ENCODE measurements at places on chromosomes 3 and 15.

DNA sequence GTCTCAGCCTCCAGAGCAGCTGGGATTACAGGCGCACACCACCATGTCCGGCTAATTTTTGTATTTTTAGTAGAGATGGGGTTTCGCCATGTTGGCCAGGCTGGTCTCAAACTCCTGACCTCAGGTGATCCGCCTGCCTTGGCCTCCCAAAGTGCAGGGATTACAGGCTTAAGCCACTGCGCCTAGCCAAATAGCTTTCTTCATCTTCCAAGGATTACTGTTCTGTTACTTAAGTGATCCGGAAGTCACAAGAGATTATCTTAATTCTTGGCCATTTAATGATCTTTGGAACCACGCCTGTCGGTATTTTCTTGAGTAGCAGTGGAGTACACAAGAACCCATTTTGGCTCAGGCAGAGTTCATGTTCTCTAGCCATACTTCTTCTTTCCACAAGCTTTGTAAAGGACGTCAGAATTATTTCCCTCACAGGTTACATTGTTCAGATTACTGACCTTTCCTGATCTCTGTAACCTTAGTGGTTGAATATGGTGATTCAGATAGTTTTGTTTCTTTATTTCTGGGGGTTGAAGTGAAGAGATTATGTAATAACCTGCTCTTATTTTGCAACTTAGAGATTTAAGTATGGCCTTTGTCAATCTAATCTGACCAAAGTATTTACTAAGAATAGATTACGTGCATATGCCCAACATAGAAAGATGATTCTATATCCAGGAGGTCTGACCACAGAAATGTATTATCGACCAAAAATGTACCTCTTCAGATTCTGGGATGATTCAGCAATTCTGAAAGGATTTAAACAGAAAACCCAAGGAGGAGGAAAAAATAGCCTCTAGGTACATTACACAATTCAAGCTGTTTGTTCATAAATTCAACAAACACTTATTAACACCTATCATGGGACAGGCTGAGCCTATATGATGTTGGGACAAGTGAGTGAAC lies 132.2 kb downstream of the GREM1 start:
- DNase-seq, result no peak

DNA sequence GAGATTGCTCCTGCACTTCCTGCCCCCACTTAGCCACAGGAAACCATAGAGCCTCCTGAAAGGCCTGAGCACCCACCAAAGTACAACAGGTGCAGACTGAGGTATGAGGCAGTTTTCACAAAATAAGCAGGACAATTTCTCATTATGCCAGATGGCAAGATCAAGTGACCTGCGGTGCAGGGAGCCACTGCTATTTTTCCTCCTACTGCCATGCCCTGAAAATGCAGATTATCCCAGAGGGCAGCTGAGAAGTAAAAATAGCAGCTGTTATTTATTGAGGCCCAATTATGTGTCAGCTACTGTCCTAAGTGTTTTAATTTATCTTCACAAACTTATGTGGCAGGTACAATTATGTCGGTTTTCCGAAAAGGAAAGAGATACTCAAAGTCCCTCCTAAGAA lies 209.5 kb upstream of the ST8SIA2 start:
- no peak for DNase-seq

- peak; percentile 35 for DNase-seq
Measured at GRCh38 chr3:49803465-49804140, 542 bp downstream of the INKA1 start.

DNA sequence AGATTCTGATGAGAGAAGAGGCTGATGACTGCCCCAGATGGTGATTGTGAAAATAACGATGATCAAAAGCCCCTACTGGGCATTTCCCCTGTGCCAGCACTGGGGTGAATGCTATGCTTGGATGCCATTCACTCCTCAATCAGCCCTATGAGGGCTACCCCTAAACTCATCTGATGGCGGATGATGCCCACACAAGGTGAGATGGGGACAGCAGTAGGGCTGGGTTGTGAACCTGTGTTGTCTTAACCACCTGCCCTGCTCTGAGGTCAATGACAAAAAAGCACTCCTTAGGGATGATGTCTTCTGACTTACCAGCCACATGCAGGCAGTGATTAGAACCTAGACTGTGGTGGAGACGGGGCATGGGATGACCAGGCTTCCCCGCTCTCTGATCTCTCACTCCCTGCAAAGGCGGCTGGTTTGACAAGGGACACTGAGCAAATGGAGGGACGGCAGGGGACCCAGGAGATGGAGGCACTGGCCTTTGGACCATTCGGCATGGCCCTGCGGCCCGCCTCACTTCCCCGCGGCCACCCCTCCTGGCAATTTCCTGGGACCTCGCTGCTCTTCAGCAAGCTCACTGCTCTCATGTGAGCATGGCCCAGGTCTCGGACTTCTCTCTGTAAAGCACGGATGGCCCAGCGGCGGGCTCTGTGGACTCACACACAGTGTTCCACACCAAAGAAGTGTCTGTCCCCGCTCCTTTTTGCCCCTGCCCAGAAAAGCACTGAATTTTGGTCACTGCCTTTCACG lies 251.4 kb upstream of the LYSMD4 start:
- no peak for DNase-seq

GRCh38 chr3:68743521-68743920 lies 188.8 kb downstream of the TAFA4 start:
- no peak for DNase-seq

- no peak for DNase-seq
Measured at GRCh38 chr3:110995461-110996231, 76.0 kb upstream of the NECTIN3 start.

DNA sequence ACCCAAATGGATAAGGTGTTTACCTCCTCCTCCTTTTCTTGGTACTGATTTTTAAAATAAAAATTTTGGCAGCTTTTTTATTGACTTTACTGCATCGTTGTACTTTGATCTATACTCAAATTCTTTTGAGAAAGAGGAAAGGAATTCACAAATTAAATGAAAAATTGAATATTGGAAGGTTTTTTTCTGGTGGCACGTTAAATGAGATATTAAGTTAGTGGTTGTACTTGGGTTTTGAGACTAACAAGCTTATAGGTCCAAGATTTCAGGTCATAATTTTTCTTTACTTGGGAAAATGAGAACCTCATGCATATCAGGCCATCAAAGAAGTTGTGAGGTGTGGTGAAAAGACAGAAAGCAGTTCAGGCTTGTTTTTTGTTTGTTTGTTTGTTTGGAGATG lies 14.1 kb downstream of the RPLP1 start:
- DNase-seq, result no peak

GRCh38 chr3:40299721-40300335 lies 9.7 kb upstream of the EIF1B start:
- DNase-seq, result no peak

DNA sequence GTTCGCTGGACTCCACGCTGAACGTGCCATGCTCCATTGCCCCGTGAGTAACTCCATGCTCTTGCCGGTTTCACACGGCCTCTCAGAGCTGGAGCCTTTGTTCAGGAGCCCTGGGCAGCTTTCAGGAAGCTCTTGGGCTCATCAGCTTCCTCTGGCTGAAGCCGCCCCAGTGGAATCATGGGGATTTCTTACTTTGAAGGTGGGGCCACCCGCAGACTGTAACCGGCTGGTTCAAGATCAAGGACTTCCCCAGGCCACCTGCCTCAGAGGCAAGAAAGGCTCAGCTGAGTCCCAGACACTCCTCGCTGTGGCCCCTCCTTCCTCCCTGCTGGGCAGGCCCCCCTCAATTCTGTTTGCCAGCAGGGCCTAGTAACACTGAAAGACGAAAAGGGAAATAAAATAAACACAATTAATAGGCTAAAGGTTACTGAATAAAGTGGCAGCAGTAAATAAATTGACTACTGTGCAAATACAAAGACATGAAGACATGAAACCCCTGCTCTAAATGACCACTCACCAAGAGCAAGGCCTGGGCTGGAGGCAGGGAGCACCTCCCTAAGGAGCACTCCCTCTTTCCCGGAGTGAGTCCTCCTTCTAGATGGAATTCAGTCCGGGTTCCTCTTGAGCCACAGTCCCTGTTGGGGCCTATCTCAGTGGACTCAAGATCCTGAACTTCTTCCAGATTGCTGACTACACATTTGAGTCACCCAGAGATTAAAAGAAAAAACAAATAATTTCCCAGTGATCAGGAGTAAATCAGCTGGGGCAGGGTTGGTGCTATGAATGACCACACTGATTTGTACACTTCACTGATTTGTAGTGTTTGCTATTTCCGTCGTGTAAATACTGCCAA lies 51.0 kb downstream of the ZDHHC19 start:
- DNase-seq, result peak; percentile 3

GRCh38 chr3:63910891-63911290 lies 1.3 kb downstream of the SCAANT1 start:
- no peak for DNase-seq

DNA sequence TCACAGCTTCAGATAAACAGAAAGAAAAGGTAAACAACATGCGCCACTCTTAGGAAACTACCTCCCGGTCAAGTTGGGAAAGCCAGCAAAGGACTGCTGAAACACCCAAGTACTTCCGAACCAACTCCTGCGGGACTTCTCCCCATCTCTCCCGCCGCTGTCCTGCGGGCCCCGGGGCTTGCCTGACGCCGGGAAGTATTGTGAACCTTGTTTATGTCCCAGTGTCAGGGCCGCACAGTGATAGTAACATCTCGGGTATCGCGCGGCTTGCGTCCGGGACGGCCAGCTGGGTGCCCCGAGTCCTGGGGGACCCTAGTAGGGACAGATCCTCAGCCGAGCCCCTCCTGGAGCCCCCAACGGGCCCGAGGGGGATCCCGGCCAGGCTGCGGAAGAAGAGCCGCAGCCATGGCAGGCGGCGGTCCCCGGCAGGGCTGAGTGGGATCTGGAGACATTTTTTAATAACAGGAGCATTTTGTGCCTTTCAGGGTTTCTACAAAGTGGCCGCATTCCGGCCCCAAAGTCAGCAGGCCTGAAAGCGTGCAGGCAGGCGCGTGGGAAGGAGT lies 756 bp downstream of the CLPX start:
- DNase-seq, result peak; percentile 29

DNA sequence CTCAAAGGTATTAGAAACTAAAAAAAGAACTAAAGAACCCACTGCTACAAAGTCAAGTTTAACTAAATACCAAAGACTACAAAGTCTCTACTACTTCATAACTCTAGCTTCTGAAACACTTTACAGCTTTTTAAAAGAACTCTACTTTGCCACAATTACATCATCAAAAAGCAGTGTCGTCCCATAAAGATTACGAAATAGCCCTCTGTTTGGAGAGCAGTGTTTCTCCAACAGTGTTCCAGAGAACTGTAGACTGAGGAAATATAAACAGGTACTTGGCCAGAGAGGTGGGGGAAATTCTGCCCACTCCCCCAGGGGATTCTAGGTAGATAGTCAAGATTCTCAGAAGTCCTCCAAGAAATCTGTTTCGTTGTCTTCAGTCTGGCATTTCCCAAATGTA lies 225.6 kb downstream of the PDZRN3 start:
- DNase-seq, result no peak

GRCh38 chr15:63469190-63469589 lies 35.2 kb upstream of the USP3 start:
- DNase-seq, result no peak

GRCh38 chr3:107981471-107982111 lies 109.2 kb downstream of the CD47 start:
- no peak for DNase-seq

DNA sequence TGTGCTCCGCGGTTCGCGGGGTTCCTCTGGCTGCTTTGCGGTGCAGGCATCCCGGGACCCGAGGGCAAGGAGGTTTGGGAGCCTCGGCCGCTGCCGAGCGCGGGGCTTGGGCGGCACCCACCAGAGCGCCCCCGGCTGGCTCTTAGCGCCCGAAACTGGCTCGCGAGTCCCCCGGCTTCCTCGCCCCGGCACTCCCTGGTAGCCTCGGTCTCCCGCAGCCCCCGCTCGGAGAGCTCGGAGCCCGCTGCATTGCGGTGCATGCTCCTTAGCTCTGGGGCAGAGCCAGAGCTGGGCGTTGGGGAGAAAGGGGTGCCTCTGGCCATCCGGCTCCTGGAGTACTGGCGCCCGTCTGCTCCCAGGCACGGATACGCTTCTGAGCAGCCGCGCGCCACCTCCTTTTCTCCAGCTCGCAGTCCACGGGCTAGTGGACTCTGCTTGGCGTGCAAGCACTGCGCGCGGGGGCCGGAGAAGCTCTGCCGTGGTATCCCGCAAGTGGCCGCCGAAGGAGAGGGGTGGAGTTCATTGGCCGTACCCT lies 753 bp downstream of the EPHB1 start:
- no peak for DNase-seq

GRCh38 chr3:129353589-129353941 lies 74.9 kb downstream of the EFCAB12 start:
- DNase-seq, result no peak

- no peak for DNase-seq
Measured at GRCh38 chr3:137024348-137024747, 66.6 kb downstream of the IL20RB start.

DNA sequence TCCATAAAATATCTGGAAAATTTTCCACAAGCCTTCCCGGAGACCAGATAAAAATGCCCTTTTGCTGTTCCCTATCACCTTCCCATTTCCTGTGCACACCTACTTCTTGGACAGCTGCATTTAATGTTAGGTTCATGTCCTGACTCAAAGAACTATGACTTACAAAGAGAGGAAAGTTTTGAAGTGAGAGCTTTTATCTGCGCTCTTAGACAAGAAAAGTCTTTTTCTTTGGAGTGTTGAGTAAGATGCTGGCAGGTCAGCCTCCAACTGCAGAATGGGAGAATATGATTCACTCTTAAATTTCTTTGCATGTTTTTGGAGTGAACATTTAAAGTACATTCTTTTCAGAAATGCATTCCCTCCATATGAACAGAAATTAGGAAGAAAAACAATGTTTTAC lies 147.3 kb upstream of the DPH6 start:
- no peak for DNase-seq

DNA sequence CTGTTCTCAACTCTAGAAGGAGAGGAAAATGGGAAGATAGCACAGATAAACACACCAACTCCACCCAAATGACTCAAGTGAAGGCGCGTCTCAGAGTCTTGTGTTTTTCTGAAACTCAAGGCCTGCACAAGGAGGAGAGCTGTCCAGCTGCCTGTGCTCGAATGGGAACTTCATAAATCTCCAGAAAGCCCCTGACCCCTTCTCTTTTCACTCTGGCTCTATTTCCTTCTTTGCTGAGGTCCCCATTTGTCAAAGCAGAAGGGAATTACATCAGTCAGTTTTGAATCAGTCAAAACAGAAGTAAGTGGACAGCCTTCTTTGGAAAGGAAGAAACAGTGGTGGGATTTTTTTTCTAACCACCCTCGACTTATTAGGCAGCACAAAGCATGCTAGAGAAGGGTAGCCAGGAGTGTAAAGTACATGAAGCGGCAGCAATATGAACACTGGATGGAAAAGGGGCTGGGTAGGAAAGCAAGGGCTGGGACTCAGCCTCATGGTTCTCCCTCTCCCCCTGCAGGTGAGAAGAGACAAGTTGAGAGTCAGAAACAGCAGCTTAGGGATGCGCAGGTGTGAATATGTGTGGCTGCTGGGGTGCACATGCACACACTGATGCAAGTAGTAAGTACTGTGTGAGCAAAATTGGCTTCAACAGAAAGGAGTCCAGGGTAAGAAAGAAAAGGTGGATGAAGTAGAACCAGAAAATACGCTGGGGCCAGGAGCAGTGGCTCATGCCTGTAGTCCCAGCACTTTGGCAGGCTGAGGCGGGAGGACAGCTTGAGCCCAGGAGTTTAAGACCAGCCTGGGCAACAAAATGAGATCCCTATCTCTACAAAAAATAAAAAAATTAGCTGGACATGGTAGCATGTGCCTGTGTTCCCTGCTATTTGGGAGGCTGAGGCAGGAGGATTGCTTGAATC lies 36.6 kb upstream of the MAGEF1 start:
- DNase-seq, result no peak
